GM12878 (cell line): ENCODE measurements at places on chromosomes 6 and 20.

DNA sequence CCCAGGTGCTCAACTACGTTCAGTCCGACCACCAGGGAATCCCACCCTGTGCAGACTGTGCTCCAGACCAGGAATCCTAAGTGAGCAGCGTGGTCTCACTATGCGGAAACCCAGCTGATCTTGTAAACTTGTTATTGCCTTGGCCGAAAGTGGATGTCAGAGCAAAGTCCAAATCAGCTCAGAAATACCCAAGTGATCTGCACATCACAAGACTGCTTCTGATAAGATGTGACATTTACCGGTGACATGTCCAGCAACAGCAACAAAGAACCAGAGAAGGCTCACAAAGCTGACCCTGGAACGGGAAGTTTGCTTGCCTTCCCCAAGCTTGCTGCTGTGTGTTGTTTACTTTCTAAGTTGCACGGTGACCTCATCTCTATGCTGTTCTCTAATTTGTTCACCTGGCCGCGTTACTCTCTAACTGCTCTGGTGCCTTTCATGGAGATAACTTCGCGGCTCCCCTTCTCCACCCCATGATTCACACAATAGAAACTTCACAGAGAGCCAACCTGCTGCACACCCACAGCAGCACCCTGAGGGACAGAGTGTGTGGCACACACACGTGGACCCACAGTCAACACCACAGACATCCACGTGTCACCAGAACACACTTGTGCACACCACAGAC is 1.7 kb downstream of the BNIP5 start:
- DNase-seq = no peak

- DNase-seq = no peak
Observed at GRCh38 chr6:134454794-134455193, 136.9 kb upstream of the SGK1 start.

GRCh38 chr6:155026022-155026705 is 31.0 kb downstream of the TIAM2 start:
- DNase-seq = no peak

DNA sequence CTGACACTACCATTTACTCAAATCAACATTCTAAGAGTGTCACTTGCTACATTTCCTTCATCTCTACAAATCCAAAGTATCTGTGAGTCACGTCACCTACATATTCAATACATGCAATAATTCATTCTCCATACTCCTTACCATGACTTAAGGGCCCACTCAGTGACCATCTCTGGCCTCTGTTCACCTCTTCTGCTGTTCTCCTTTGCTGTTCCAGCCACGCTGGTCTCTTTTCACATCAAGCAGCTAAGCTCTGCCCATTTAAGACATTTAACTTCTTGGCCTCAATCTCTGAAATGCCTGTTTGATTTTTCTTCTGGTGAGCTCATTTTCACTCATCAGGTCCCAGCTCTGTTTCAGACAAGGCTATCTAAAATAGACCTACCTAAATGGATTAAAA is 46.5 kb downstream of the HFE start:
- DNase-seq = no peak

DNA sequence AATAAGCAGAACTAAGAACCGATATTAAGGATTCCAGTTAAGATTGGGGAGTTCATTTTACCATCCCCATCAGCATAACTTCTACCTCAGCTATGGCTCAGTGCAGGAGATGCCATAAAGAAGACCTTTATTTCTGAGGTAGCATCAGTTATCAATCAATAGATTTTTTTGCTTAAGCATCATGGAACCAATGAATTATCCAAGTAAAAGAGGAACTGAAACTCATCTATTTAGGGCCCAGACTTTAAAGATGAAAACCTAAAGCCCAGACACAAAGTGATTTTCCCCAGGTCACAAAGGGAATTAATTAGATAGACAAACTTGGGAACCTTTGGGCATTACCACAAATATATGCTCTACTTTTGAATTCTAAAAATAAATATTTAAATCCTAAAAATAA is 59.2 kb upstream of the TINAG start:
- no peak for DNase-seq

DNA sequence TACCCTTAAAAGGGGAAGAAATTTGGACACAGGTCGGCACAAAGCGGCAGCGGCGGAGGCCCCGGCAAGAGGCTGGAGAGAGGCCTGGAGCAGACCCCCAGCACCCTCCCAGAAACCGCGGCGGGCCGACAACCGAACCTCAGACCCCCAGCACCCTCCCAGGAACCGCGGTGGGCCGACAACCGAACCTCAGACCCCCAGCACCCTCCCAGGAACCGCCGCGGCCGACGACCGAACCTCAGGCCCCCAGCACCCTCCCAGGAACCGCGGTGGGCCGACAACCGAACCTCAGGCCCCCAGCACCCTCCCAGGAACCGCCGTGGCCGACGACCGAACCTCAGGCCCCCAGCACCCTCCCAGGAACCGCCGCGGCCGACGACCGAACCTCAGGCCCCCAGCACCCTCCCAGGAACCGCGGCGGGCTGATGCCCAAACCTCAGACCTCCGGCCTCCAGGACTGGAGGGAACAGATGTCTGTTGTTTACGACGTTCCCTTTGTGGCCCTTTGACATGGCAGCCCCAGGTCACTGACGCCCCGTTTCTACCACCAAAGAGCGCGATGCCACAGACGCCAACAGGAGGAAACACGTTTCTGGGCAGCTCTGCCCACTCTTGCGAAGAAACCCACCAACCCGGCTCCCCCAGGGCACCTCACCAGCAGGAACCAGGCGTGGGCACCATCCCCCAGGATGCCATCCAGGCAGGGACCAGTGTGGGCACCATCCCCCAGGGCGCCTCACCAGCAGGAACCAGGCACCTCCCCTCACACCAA is 28.4 kb downstream of the ZBTB46 start:
- no peak for DNase-seq

DNA sequence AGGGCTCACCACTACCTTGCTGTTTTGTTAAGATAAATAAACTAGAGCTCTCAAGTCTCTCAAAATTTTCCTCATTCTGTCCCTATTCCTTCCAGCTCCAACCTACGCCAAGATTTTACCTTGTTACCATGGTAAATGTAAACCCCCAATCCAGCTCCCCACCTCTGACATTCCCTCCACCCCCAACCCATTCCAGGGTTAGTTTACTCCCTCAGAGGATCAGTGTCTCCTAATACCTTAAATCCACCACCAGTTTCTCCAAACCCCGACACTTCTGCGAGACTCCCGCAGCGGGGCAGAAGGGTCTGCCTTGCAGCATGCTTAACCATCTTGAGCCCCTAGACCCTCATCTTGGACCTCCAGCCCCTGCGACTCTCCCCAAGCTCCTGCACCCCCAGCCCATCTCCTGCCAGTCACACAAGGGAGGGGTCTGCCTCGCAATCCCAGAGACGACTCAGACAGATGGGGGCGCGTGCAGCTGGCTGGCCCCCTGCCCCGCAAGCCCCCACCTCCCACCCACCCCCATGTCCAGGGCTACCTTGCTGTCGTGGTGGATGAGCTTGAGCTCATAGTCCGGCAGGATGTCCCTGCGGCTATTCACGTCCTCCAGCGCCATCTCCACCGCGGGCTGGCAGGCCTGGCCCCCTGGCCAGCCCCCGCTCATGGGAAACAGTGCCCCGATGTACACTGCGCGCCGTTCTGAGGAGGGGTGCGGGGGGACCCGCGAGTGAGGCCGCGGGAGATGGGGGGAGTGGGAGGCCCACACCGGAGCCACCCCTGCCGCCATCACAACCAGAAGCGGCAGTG is 5.8 kb downstream of the GABBR1 start:
- DNase-seq = no peak

GRCh38 chr6:112831022-112831421 is 483.9 kb downstream of the RFPL4B start:
- no peak for DNase-seq

DNA sequence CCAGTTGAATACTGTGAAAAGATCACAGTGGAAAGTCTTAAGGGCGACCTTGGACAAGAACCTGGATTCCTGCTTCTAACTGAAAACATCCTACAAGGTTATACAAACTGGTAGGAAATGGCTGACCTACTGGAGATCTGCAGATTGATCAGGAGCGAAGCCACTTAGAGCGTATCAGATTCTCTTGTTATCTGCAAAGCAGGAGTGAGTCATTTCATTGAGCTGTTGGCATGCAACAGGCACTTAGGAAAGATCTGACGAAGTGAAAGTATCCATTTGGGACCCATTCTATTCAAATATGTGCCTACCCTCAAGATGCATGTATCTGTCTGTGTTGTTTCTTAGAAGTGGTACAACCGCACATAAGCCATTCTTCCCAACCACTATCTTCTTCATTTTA is 131.2 kb upstream of the RIN2 start:
- DNase-seq = no peak

DNA sequence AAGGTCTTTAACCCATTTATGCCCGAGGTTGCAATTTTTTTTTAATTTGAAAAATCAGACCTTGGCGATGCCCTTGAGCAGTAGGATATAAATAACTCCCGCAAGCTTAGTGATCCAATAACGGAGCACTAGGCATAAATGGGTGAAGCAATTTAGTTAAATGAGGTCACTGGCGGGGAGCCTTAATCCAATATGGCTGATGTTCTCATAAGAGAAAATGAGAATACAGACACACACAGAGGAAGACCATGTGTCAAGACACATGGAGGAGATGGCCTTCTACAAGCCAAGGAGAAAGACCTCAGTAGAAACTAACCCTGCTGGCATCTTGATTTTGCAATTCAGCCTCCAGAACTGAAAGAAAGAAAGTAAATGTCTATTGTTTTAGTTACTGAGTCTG is 735 bp downstream of the SIRPG start:
- DNase-seq = no peak

- DNase-seq = no peak
Observed at GRCh38 chr6:36685166-36685924, 6.8 kb downstream of the CDKN1A start.

DNA sequence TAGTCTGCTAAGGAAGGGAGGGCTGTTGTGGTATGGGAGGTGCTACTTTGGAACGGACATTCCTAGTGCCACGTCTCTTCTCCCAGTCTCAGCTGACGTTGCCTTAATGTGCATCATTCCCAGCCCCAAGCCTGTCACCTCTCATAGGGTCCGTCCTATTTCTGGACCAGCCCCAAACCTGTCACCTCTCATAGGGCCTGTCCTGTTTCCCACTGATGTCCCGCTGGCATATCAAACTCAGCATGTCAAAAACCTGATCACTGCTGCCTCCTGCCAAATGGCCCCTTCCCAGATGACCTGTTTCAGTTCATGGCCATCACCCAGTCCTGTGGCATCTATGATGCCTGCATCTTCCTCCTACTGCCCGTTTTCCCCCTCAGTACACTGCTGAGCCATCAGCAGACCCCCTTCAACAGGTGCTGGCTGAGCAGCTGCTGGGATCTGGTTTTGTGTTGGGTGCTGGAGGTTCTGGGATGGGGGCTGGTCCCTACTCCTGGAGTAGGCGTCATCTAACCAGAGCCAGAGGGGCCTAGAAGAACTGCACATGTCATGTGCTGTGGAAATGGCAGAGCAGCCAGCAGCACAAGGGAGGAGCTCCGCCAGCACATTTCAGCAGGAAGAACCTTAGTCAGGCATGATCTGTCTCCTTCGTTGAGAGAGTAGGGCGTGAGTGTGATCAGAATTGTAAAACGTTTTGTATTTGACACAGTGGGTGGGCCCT is 3.3 kb downstream of the ENTPD6 start:
- DNase-seq = no peak

DNA sequence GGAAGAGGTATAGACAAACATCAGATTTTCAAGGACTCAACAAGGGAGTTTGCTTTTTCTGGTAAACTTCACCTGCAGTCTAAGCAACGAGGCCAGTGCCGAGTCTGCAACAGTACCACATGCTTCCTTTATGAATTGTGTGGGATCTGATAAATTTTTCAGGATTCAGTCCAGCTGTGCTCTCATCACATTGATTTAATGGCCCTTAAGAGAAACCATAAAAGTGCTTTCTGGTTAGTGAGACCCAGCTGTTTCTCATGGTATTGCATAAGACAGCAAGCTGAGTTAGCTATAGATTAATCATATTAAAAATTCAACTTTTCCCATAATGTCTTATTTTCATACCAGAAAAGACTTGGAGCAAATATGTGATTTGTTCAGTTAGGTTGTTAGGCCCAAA is 291.4 kb downstream of the CENPW start:
- no peak for DNase-seq

- no peak for DNase-seq
Observed at GRCh38 chr6:17577059-17577458, 23.0 kb upstream of the FAM8A1 start.

- no peak for DNase-seq
Observed at GRCh38 chr6:2007165-2007564, 238.2 kb downstream of the GMDS start.

DNA sequence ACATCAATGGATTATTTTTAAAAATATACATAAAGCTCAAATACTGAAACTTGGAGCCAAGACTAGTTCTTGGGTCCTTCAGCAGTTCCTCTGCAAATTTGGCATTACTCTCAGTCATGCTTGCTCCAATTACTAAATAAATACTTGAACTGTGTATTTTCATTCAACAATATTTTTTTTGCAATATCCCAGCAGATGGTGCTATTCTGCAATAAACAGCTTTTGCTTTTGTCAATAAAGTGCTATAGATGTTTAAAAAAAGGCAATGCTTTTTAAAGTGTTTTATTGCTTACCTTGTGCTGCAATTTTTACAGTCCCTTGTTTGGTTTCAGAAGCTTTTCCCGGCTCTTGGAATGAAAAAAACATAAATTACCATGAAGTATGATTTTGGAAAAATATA is 243.4 kb downstream of the TRDN start:
- DNase-seq = no peak

DNA sequence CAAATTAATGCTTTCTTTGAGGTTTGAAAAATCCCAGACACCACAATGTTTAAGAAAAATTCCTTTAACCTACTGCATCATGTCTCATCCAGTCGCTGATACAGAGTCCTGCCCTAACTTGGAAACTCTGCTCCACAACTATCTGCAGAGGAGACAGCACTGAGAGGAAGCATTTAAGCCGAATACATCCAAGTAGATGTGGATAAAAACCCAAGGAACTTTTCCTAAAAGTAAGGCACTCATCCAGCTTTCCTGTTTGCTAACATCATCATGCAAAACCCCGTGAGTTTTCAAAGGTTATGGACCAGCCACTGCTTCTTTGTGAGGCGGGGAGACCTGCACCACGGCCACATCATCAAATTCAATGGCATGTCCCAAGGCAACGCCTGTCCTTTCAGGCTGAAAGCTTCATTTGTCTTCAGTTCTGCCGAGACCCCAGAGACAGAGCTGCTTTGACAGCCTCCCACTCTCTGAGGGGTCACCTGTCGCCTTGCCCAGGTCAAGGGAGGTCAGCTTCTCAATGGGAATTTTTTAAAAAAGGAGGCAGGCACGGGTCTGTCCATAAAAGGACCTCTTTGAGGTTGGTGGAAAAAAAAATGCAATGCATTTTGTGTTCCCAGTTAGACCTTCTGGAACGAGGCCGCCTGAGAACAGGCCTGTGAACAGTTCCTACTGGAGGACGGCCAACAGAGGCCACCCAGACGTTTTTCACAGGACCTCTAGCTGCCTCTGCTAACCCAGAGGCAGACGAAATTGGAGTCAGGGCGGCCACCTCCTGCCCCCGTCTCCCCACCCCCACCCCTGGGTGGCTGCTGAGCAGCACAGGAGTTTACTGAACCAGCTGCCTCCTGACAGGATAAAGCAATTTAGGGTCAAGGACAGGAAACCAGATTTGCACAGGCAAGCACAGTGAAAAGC is 142.5 kb upstream of the HDDC2 start:
- DNase-seq = no peak

DNA sequence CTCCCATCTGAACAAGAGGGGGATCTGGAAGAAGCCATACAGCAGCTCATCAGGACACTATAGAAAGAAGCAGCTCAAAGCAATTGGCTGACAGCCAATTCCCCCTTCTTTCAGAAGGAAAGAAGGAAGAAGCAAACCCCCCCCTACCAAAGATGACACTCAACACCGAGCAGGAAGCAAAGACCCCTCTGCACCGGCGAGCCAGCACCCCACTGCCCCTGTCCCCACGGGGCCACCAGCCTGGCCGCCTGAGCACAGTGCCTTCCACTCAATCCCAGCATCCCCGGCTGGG is 1.2 kb downstream of the REM1 start:
- DNase-seq = no peak
